ENCODE measurements at places on chromosomes 13 and 19.
A peak's percentile ranks its signal among the peaks of the same experiment; 100 is the strongest.

GRCh38 chr19:51138549-51138979 is 3.5 kb upstream of the SIGLEC7 start:
- no peaks in the 10 kb centered on the region for H3K4me1 ChIP-seq
- DNase-seq = no peak
- no peaks in the 10 kb centered on the region for H3K36me3 ChIP-seq

DNA sequence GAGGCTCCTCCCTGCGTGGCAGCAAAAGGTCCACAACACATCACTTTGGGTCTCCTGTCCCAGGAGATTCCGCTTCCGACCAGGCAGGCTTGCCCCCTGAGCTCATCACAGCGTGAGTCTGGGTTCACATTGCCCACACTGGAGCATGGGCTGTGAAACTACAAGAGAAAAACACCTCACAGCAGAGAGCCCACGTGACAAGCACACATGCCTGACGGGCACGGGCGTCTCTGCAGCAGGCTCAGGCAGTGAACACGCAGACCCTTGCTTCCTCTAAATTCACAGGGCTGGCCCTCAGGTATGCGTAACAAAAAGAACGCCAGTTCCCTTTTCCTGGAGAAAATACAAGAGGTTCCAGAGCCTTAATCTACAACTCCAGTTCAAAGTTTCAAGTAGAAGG is 41.9 kb downstream of the RASA3 start:
- no peaks in the 10 kb centered on the region for H3K4me1 ChIP-seq
- H3K36me3 ChIP-seq = no peaks in the 10 kb centered on the region
- H3K27ac ChIP-seq = no peak overlapping the region

DNA sequence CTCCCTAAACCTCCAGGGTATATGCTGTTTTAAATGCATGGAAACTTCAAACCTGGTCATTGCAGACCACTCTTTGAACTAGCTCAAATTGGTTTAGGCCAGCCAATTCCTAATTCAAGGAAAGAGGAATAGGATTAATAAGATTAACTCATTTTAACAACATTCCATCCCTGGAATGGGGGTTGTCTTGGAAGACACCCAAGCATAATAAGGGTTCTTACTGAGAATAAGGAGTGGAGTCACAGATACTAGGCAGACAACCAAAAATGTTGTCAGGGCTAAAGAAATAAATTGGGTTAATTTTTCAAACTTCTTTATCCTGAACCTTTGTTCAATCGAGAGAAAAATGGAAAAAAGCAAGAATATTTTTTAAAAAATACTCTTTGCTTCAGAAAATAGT is 186.2 kb downstream of the PCDH9 start:
- no peak overlapping the region for H3K4me3 ChIP-seq
- DNase-seq = no peak
- H3K36me3 ChIP-seq = no peaks in the 10 kb centered on the region
- no peaks in the 10 kb centered on the region for H3K4me1 ChIP-seq
- no peaks in the 10 kb centered on the region for H3K27me3 ChIP-seq

- H3K4me3 ChIP-seq = peak overlapping the region; percentile 51
- no peak for DNase-seq
- peaks cover 74% of the 10 kb centered on the region for H3K27me3 ChIP-seq
- H3K4me1 ChIP-seq = peaks cover 65% of the 10 kb centered on the region
- peaks cover 9% of the 10 kb centered on the region for H3K36me3 ChIP-seq
Measured at GRCh38 chr19:1471515-1472160, 7.4 kb downstream of the C19orf25 start.

DNA sequence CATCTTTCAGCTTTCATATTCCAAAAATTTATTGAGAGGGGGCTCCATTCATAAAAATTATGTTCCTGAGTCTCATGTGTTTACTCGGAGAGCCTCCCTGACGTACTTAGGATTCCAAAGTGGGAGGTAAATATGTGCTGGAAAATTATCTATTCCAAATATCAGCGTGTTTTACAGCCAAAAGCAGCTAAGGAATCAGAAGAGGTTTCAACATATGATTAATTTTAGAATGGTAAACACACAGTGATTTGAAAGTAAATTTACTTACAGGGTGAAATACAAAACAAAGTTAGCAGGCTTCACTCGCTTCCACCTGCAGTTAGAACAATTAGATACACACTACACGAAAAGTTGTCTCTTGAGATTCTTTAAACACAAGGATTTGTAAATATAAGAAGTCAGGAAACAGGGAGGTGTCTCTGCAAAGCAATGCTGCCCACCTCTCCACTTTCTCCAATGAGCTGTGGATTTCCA is 313.8 kb upstream of the NBEA start:
- H3K4me3 ChIP-seq = no peak overlapping the region
- no peaks in the 10 kb centered on the region for H3K27me3 ChIP-seq
- H3K27ac ChIP-seq = no peak overlapping the region
- DNase-seq = no peak
- no peaks in the 10 kb centered on the region for H3K4me1 ChIP-seq

Measured in suprapubic skin (tissue), 4 donors.